ENCODE measurements at places on chromosomes 3 and 15.

- no peak for DNase-seq
These were observed 328.3 kb downstream of the PLCL2 start for GRCh38 chr3:17213102-17213501.

GRCh38 chr3:88058306-88058580 is 562 bp downstream of the CGGBP1 start:
- no peak for DNase-seq

- no peak for DNase-seq
These were observed 22.1 kb downstream of the SYNM start for GRCh38 chr15:99126930-99127329.

DNA sequence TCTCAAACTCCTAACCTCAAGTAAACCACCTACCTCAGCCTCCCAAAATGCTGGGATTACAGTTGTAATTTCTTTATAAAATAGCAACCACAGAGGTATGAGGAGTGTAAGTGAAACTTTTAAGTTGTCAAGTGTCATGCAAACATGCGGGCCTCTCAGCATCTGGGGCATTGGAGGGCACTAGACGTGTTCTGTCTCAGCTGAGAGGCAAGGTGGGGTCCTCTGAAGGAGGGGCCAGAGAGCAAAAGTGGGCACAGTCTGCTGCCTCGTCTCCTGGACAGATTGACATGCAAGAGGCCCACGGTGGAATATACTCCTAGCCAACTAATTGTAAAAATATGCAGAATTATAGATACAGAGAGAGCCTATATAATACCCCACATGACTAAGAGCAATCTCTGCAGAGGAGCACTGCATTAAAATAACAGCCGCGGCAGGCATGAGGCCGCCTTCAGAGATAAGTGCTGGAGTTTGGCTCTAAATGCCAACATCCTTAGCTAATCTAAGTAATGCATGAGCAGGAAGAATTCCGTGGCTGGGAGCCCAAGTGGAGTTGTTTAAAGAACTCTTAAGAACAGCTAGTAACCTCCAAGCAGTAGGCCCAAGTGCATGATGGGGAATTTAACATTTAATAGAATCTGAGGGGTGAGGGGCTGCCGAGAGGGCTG is 87.8 kb upstream of the RNU6-1 start:
- DNase-seq, result no peak

DNA sequence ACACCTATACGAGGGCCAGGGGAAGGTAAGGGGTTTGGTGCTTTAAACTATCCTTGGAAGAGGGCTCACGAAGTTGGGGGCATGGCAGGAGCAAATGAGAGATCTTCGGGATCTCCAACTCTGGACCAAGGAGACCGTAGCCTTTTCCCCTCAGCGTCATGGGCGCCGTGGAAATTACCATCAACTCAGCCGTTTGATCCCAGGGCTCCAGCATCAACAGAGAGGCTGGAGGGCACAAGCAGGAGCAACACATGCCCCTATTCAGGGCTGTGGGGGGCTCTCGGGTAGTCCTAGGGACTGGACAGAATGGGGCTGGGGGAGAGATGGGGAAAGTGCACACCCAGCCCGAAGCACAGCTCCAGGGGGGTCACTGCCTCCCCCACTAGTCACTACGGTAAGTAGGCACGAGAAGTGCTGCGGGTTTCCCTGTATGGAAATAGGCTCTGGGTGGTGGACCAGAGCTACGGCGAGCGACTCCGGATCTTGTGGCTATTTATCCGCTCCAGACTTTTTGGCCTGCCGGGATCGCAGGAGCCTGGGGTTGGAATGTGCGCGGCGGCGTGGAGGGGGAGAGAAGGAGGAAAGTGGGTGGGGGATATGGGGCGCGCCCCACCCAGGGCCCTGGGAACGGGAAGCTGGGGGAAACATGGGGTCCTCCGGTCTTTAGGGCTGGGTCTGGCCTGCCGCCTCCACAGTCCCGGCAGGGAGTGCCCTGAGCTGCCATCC is 539 bp upstream of the LAMB2 start:
- DNase-seq, result no peak

DNA sequence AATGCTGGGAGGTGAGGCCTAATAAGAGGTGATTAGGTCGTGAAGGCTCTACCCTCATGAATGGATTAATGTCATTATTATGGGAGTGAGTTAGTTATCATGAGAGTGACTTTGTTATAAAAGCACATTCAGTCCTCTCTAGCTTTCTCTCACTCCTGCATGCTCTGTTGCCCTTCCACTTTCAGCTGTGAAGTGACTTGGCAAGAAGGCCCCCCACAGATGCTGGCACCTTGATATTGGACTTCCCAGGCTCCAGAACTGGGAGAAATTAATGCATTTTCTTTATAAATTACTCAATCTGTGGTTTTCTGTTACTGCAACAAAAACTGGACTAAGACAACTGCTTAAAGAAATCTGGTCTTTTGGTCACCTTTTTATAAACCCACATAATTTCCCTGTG is 144.3 kb downstream of the FBN1 start:
- DNase-seq, result no peak

- DNase-seq, result no peak
These were observed 41.4 kb upstream of the EIF1B start for GRCh38 chr3:40267937-40268724.

DNA sequence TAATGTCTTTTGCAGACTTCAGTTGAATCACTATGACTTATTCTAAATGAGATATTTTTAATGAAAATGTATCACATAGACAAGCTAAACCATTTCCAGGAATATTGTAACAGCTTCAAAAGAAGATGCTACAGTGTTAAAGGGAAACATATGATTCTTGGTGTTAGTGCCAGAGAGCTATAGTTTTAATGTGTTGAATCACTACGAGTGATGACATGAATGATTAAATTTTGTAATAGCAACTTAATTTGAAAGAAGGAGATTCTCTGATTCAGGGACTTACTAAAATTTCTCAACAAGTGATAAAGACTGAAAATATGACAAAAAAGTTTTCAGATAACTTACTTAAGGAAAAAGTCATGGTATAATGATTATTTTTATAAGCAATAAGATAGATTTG is 267.3 kb upstream of the SLITRK3 start:
- DNase-seq, result no peak

DNA sequence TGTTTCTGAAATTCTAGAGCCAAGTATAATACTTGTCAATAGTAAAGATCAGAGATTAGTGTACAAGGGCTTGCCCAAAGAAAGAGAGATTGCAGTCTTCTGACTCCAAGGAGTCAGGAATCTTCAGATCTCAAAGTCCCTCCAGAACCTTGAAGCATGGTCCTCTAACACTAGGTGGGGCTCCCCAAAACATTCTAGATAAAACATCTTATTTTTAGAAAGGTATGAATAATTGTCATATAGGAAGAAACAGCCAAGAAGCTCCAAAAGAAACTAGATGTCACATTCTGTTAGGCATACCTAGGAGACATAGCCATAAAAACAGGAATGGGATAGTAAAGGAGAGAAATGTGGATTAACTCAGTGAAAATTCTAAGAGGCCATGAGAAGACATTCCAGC is 10.7 kb downstream of the MUC13 start:
- DNase-seq, result no peak

GRCh38 chr3:123700791-123701722 is 116.2 kb upstream of the HACD2 start:
- no peak for DNase-seq

DNA sequence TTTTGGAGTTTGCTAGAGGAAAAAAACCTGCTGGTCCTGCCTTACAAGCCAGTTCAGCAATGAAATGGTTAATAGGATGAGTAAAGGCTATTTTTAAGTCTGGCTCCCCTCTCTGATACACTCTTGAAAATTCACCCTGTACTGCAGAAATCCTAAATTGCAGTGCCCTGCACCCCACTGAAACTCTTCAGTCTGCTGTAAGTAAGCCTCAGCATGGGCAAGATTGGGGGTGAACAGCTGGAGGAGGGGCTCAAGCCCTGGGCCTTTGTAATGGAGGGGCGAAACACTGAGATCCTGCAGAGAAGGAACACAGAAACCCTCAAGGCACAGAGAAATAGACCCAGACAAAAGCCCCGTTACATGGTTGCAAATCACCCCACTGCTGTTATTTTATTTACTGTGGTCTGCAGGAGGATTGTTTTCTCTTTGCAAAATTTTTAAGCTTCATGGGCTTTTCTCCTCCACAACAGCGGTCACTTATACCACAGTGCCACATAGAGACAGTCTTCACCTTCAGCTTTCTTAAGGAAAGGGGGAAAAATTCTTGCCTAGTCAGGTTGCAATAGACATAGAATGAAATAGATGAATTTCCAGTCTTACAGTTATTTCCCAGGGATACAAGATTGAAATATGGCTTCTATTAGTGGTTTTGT is 45.0 kb downstream of the SOX2 start:
- no peak for DNase-seq

GRCh38 chr3:113249601-113250000 is 38.2 kb downstream of the BOC start:
- no peak for DNase-seq

DNA sequence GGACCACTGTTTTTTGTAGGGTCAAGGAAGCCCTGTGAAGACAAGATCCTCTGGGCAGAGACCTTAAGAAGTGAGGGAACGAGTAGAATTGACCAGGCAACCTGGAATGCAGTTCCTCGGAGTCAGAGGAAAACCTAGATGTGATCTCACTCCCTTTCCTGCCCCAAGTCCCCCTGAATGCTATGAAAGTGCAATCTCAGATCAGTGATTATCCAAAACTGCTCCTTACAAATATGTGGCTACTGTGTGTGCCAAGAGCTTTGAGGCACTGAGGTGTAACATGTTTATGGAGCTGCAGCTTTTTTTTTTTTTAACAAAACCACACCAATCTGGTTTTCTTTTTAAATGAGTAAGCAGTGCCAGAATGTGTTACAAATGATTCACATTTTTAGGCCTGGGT is 35.8 kb downstream of the THSD4 start:
- DNase-seq, result no peak

- no peak for DNase-seq
These were observed 10.4 kb upstream of the ACAP2 start for GRCh38 chr3:195453236-195453635.

- DNase-seq, result no peak
These were observed 5.3 kb downstream of the ARL6IP5 start for GRCh38 chr3:69090021-69090420.

DNA sequence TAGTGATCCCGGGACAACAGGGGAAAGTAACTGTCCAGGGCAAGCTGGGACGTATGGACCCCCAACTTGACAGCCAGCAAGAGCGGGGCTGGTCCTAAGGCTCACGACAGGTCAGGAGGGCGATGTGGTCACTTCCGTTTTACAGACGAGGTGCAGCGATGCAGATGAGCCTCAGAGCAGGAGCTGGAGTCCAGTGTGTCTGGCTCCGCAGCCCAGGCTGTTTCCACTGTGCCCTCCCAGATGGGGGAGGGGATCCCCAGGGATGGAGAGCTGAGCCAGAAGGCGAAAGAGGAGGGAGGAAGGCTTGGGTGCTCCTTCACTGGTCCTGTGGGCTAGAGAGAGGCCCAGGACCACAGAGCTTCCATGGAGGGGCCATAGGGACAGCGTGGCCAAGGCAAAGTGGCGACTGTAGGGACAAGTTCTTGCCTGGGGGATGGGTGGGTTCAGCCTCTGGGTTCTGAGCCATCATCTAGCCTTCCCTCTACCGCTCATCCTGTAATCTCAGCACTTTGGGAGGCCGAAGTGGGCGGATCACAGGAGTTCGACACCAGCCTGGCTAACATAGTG is 5.7 kb downstream of the SNX33 start:
- DNase-seq, result no peak

GRCh38 chr3:113552851-113553250 is 20.5 kb downstream of the SIDT1 start:
- no peak for DNase-seq

GRCh38 chr3:127590593-127591465 is at the start of gene TPRA1:
TSS of gene TPRA1 (minus strand) at chr3:127590733. CDS start at chr3:127580146, 10,587 bp downstream.
- peak; percentile 78 for DNase-seq

DNA sequence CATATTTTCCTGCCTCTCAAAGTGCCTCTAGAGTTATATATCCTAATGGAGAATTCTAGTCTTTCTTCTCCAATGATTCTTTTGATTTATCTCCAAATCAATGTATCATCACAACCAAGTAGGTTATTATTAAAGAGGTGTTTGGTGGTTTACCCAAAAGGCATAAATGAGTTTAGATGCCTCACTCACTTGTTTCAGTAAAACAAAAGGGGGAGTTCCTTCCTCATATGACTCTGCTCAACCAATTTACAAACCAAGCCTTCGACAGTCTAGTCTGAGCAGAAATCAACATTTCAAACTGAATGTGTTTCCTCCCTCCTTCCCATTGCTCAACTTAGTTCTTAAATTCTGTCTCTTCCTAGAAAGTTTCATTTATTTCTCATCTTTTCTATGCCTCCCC is 116.5 kb downstream of the TNIK start:
- DNase-seq, result no peak

GRCh38 chr15:40338921-40339620 is 1.7 kb downstream of the CCDC9B start:
- no peak for DNase-seq

- no peak for DNase-seq
These were observed 16.4 kb upstream of the ST8SIA2 start for GRCh38 chr15:92377083-92377789.

GRCh38 chr3:117304681-117305080 is 595.1 kb downstream of the TUSC7 start:
- DNase-seq, result no peak

DNA sequence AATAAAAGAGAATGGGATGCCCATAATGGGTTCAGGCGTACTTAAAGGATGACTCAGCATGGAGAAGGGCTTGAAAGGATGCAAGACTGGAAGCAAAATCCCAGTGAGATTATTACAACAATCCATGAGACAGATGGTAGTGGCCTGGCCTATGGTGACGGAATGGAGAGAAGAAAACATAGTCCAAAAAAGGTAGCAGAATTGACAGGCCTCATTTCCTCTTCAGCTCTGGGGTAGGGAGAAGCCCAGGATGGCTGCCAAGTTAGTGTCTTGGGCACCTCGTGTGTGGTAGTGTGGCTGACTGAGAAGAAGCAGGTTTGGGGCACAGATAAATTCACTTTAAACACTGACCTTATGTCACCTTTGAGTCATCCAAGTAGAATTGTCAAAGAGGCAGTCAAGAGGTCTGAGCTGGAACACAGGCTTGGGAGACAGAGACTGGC is 18.1 kb downstream of the MB21D2 start:
- DNase-seq, result no peak

- no peak for DNase-seq
These were observed 29.6 kb upstream of the GREM1 start for GRCh38 chr15:32688151-32688639.
